ENCODE measurements at places on chromosomes 3 and 15. TPM values are rescaled to one million over a fixed set of nuclear protein-coding genes. Genes with fewer than 3 reads are reported as not detected.

GRCh38 chr3:98972720-98973119 is 71.2 kb upstream of the DCBLD2 start:
- no peak for DNase-seq

- DNase-seq: no peak
These were observed 49.7 kb upstream of the RBSN start for GRCh38 chr3:15148614-15149013.

DNA sequence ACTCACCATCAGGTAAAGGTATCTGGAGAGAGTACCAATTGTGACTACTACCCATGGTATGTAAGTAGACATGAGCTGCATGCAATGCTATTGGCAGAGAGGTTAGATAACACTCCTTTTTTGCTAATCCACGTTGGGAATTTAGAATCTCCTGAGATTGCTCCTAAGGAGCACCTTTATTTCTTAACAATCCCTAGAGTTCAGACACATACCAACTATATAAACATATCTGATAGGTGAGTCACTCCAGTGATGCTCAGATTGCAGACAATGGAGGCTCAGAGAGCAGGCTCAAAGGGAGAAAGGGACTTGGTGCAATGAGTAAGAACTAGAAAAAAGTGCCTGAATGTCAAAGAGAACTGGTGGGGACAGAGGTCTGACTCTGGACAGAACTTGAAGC is 47.0 kb upstream of the LRRFIP2 start:
- no peak for DNase-seq

- DNase-seq: no peak
These were observed 11.5 kb downstream of the IGDCC3 start for GRCh38 chr15:65366122-65366892.

- DNase-seq: no peak
These were observed 19.7 kb downstream of the ALPK3 start for GRCh38 chr15:84836844-84837243.

Gene SERPINI2
- not detected for total RNA-seq

Gene HYAL1
- 11.2 TPM for total RNA-seq

Gene C2CD4A
- total RNA-seq: not detected

DNA sequence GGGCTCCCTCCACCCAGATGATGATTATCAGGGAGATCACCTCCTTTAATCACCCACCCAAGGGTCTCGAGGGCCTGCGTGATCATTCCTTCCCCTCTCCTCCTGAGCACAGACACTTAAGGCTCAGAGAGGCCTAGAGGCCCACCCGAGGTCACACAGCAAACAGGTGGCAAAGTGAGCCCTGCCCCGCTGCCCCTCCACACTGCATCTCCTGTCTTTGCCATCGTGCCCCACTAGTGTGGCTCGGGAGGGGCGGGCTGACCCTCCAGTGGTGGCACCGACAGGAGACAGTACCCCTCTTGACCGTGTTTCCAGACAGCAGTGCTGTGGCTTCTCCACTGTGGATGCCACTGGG is 4.9 kb upstream of the PLXND1 start:
- DNase-seq: no peak

Gene NEK11
- 5.7 TPM for total RNA-seq

DNA sequence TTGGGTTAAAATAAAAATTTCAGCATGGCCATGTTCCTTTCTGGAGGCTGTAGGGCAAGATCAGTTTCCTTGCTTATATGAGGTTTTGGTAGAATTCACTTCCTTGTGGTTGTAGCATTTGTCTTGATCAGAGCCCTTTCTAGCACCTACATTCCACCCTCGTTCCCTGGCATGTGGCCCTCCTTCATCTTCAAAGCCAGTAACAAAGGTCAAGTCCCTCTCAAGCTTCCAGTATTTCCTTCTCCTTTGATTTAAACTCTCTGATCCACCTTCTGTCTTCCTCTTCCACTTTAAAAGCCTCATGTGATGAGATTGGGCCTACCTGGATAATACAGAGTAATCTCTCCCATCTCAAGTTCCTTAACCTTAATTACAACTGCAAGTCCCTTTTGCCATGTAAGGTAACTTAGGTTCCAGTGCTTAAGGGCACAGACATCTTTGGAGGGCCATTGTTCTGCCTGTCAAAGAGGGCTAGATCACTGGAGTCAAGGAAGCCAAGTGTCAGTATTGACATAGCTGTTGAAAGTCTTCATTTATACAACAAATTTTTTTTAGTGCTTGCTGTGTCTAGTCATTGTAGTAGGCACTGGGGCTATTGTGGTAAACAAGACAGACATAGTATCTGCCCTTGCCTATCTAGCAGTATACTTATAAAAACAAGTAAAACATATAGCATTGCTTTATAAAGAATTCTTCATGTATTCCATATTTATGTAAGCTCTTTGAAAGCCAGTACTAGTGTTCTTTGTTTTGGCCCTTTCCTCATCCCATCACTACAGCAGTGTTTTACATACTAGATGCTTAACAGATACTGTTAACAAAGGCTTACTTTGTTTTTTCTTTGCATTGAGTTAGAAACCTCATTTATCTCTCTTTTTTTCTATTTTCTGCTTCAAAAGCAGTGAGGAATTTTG is 40.7 kb downstream of the GLCE start:
- no peak for DNase-seq

DNA sequence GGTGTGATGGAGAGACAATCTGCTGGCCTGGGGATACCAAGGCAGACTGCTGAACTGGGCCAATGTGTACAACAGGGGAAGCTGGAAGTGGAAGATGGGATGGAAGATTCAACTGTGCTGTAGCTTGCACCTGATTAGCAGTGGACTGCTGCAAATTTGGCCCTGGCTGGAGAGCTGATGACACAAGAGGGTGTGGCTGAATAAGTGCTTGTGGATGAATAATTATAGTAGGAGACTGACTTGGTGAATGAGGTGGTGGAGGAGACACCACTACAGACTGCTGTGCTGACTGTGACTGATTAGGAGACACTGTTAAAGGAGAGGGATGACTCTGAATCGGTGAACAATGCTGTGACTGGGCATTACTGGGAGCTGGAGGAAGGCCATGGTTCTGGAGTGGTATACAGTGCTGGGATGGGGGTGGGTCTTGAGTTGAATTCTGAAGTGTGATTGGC is 52.5 kb downstream of the PHC3 start:
- no peak for DNase-seq

Gene EPM2AIP1
- 9.5 TPM for total RNA-seq

Gene GRK7
- not detected for total RNA-seq

DNA sequence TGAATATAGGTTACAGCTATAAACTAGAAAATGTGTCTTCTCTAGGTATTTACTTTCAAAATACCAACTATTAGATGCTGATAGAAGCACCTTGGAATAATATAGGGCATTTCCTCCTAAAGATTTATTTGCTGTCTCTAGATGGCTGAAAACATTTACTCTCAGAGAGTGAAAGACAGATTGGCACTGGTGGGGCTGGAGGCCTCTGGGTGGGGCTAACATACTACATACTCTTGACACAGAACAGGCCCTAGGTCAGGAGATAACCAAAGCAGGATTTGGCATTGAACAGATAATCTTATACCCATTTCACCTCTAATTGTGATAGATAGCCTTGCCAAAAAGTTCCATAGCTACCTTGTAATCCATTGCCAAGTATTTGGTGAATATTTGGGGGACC is 253.3 kb upstream of the TBC1D5 start:
- DNase-seq: no peak

- no peak for DNase-seq
These were observed 29.5 kb downstream of the CTDSPL start for GRCh38 chr3:37891227-37891626.

GRCh38 chr3:28287046-28287445 is 45.6 kb downstream of the CMC1 start:
- DNase-seq: no peak

GRCh38 chr15:64897345-64897985 is 14.2 kb upstream of the ANKDD1A start:
- no peak for DNase-seq

Gene GPR156
- total RNA-seq: 0.42 TPM

- no peak for DNase-seq
These were observed 33.0 kb upstream of the ACKR4 start for GRCh38 chr3:132564070-132564465.

Gene CAV3
- not detected for total RNA-seq

- DNase-seq: no peak
These were observed 7.9 kb downstream of the RBP2 start for GRCh38 chr3:139468399-139468798.

Gene SH2D7
- total RNA-seq: not detected

DNA sequence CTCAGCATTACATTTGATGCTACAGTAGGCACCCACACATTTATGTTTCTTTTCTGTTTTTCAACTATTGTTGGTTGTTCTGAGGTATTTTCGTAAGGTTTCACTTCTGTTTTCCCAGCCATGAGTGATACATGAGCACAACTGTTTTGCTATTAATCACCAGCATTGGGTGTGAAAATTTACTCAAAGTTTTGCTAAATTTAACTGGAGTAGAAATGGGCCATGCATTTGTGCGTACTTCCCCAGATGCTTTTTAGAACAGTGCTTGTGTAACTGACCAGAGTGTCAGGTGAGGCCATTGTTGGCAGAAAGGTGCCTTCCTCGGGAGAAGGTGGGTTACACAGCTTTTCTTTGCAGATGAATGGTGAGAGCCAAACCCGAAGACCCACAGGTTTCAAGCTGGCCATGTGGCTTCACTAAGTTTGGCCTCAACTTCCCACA is 70.4 kb downstream of the ST6GAL1 start:
- DNase-seq: no peak

Gene UACA
- 55.9 TPM for total RNA-seq

DNA sequence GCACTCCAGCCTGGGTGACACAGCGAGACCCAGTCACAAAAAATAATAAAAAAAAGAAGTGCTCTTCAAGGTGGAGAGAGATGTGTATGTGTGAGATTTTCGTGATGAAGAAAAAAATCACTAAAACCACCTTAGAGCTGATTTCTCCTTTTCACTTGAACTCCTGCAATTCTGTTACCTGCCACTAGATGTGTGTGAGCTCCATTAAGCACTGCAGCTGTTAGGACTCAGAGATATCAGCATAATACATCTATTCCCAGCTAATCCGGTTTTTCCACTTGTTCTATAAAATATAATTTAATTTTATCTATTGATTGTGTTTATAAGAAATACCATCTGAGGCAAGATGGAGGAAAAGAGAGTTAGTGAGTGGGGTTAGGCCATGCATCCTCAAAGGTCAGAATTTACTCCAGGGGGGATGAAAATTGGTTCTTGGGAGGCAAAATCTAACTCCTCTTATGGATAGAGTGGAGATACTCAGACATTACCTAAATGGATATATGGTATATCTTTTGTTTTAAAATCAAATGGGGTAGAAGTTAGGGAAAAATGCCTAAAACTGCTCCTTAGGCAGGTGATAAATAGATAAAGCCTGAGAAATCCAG is 152.7 kb downstream of the IL20RB start:
- no peak for DNase-seq

Gene ITIH1
- total RNA-seq: not detected

Gene SLC2A2
- total RNA-seq: 0.26 TPM

Gene SLC7A14
- not detected for total RNA-seq

Gene RHOV
- not detected for total RNA-seq

Gene ACSBG1
- not detected for total RNA-seq

Gene TLR9
- 0.19 TPM for total RNA-seq

DNA sequence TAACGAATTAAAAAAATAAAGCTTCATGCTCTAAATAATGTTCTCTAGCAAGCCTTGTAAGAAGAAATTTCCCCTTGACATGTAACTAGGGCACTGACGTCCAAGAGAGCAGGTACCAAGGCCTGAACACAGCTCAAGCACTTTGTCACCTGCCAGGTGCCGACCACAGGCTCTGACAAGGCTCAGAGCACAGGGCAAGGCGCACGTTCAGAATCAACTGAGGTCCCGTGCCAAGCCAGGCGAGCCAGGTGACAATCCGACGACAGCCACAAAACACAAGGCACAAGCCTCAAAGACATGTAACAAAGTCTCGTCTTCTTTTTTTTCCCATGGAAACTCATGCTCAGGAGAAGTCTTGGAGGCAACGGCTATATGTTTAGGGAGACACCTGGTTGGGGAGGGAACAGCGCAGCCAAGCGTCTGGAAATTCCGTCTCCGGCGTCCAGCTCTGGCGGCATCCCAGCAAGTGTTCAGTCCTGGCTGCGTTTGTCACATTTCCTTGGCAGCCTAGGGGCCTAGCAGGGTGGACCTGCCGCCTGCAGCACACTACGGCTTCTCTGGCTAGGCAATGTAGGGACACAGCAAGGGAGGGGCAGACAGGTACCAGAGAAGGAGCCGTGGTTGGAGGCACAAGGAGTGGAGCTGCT is 76.7 kb downstream of the ADAMTS17 start:
- DNase-seq: peak; percentile 74

DNA sequence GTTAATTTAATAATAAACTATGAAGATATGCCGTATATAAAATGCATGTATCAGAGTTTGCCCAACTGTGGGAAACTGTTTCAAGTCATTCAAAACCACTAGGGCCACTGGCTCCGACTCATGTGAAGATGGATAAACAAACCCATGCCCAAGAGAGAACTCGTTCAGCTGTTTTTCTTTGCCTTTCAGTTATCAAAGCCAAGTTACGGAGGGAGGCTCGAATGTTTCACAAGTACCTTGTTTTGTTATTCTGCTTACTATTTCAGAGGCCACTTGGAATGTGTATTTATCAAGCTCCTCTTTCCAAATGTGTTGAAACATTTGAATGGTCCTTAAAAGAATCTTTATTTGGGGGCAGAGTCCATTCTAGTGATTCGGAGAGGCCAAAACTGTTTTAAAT is 82.1 kb downstream of the DUT start:
- DNase-seq: no peak

Gene IGDCC3
- not detected for total RNA-seq

- DNase-seq: no peak
These were observed 240.9 kb upstream of the ADAMTS9 start for GRCh38 chr3:64928683-64929082.

Gene ULK3
- 31.5 TPM for total RNA-seq

Gene GPR149
- total RNA-seq: not detected

Gene UBE2Q2
- total RNA-seq: 34.4 TPM

DNA sequence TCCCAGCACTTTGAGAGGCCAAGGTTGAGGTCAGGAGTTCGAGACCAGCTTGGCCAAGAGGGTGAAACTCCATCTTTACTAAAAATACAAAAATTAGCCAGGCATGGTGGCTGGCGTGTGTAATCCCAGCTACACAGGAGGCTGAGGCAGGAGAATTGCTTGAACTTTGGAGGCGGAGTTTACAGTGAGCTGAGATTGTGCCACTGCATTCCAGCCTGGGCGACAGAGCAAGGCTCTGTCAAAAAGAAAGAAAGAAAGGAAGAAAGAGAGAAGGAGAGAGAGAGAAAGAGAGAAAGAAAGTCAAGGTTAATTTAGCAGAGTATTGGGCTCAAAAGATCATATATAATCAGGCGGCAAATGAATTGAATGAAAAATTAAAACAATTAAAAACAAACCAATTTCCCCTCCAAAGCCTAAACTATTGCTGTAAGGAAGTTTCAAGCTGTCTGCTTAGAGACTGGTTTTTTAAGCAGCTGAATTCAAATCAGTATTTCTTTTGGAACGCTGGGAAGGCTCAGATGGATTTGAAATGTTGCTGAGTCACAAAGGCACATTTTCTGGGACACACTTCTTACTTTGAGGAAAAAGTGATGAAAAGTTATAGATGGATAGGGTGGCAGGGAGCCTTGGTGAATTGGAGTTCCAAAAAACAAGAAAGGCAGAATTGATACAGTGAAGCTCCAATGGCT is 81.3 kb upstream of the BHLHE40 start:
- DNase-seq: no peak

Gene TEX55
- not detected for total RNA-seq

Gene CMTM8
- total RNA-seq: 5.6 TPM
